ENCODE measurements at places on chromosomes 12 and 14.

- peak; percentile 72 for DNase-seq
These were observed 1349.1 kb downstream of the TMEM121 start for GRCh38 chr14:106875503-106875902.

DNA sequence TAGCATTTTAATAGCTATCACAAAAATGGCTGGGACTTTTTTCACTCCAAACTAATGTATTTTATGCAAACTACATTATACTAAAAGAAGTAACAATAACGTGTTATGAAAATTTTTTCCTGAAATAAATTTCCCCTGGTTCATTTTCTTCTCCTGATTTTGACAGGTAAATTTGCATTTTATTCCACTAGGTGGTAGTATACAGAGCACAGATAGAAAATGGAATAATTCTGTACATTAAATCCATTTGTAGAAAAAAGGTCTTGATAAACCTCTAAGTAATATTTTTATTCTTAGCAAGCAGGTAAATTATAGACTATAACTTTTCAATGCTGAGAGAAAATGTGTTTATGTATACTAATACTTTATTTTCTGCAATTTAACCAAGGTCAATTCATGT lies 96.5 kb downstream of the BCAT1 start:
- no peak for DNase-seq

- DNase-seq, result no peak
These were observed 9.6 kb downstream of the XRCC3 start for GRCh38 chr14:103705504-103706284.

- DNase-seq, result no peak
These were observed 3.4 kb upstream of the FBRSL1 start for GRCh38 chr12:132486576-132486975.

DNA sequence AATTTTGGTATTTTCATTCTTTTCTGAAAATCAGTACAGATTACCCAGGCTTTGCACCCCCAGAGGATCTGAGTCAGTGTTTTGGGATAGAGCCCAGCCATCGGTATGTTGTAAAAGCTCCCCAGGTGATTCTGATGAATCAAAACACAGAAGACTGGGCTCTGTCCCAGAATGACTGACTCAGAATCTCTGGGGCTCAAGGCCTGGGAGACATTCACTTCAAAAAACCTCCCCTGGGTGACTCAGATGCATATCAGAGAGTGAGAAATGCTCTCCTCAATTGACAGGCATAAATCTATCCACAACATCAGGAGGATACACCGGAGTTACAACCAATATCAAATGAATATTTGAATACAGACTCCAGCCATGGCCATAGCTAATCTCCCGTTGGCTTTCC lies 32.6 kb downstream of the SLC35F4 start:
- no peak for DNase-seq

DNA sequence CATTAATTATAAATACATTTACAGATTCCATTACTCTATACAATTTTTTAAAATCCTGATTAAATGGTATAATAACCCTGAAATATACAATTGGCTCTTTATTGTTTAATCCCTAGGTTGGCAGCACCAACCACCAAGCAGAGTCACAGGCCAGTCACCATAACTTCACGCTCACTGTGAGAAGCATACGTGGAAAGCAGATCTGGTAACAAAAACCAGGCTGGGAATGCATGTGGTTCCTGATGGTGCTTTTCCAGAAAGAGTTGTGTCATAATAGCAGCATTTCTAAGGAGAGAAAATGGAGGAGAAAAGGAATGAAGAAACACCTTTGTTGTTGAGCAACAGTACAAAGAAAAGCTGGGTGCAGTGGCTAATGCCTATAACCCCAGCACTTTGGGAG lies 66.1 kb downstream of the SIX6 start:
- DNase-seq, result no peak

GRCh38 chr14:34711796-34712712 lies 2.3 kb downstream of the CFL2 start:
- no peak for DNase-seq

- DNase-seq, result no peak
These were observed 156.0 kb downstream of the SAMD4A start for GRCh38 chr14:54722791-54723432.

GRCh38 chr14:25250516-25250915 lies 200.6 kb upstream of the STXBP6 start:
- DNase-seq, result no peak

GRCh38 chr12:119570771-119571170 lies 22.8 kb upstream of the TMEM233 start:
- DNase-seq, result no peak

GRCh38 chr12:105120551-105120950 lies 13.0 kb downstream of the WASHC4 start:
- DNase-seq, result no peak

GRCh38 chr12:75815756-75816155 lies 215.8 kb downstream of the PHLDA1 start:
- DNase-seq, result no peak

- DNase-seq, result no peak
These were observed 618.5 kb downstream of the NRXN3 start for GRCh38 chr14:78788467-78789360.

DNA sequence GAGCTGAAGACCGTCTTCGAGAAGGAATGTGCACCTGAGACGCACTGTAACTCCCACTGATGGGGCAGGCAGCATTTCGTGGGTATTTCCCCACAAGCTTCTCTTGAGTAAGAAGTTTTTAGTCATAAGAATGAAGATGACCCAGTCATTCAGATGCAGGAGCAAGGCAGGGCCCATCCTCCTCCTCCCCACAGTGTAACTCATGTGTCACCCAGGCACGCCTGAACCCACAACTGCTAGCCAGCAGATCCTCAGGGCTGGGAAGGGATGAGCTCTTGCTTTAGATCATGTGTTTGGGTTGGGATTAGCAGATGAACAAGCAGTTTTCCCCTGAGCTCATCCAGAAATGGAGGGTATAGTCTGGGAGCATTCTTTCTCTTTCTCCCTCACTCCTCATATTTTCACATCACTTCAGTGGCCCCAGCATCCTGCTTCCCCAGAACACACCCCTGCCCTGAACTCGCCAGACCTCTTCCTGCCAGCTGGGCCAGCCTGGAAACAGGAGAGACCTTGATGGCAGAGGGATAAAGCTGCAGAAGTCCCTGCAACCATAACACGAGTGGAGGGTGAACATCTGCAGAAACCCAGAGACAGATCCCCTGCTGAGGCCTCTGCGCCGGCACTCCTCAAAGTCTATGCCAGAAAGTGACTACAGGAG lies 73.3 kb downstream of the B4GALNT3 start:
- no peak for DNase-seq

- DNase-seq, result no peak
These were observed 23.0 kb downstream of the ZNF410 start for GRCh38 chr14:73909681-73910080.

GRCh38 chr12:118297284-118297683 lies 75.4 kb downstream of the TAOK3 start:
- DNase-seq, result no peak

DNA sequence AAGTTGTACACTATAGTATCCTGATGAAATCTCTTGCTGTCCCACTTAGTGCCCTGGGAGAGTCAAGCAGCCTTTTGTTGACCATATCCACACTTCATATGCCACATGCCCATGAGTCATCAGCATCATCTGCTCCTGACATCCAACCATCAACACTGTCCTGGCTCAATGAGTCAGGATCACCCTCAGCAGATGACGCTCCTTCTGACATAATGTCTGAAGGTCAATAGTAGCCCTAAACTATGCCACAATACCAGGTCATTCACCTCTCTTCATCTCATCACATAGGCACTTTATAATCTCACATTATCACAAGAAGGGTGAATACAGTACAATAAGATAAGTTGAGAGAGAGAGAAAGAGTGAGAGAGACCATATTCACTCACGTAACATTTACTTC lies 369.0 kb upstream of the FAR2 start:
- DNase-seq, result no peak

- DNase-seq, result no peak
These were observed 205.0 kb upstream of the CCDC196 start for GRCh38 chr14:66281036-66281776.

GRCh38 chr12:64680235-64680634 lies 69.9 kb downstream of the RASSF3 start:
- DNase-seq, result no peak

DNA sequence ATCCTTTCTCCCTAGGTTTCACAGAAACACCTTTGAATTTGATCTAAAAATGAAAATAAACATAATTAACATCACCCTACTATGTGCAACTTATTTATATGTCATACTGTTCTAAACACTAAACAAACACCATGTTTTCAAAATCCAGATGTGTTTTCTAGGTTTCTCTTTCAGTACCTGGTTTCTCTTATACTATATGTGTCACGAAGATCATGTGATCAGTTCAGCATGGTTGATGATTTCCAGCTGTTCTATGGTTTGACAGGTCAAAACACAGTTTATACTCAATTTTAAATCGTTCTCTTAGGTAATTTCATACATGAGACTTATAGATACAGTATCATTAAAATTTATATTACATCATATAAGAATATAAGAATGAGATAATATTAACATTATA lies 373.1 kb downstream of the SOX5 start:
- no peak for DNase-seq

DNA sequence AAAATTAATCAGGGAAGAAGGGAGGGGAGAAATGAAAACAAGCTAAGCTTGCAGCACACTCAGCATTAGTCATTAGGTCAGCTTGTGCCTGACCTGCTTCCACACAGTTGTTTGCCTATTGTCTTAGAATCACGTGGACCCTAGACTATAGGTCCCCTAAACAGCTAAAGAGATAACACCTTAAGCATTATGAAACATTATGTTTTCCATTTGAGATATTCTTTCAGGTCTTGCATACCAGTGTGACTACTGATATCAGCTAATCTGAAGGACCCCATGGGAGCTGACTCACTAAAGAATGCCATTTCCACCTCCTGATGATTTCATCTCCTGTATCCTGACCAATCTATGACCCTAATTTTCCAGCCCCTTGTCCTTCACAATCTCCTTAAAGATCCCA lies 154.1 kb upstream of the FUT8 start:
- no peak for DNase-seq

- no peak for DNase-seq
These were observed 6.1 kb downstream of the SDR39U1 start for GRCh38 chr14:24436355-24437019.

DNA sequence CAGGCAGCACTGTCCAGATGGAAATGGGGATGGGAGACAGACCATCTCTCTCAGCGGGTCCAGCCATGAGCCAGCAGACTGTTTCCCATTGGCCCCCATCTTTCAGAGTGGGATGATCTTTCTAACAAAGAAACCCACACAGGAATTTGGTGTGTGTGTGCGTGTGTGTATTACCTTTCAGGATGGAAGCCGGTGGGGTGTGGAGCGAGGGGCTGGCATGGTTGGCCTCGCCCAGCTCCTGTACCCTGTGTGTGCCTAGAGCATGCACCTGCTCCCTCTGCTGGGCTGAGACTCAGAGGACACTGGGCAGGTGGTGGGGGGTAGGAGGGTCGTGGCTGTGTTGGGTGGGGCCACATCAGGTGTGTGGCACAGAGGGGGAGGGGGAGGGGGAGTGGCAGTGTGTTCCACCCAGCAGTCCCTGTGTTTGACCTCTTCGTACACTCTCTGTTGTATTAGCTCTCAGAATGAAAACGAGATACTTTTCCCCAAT lies 33.0 kb upstream of the TSPAN9 start:
- DNase-seq, result no peak

DNA sequence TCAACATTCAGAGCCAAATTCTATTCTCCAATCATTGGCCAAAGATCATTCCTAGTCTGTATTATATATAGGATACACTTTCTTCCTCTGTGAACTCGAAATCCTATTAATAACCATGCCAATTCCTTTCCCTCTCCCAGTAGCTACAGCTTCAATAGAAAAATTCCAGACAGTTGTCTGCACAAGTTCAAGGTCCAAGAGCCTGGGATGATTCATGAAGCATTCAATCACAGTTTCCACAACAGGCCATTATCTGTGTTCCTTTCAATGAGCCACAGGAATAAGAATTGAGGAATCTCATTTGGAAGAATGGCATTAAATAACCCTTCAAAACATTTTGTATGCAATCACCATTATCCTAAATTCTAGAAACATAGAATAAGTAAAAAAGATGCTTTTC lies 437.4 kb downstream of the RMST start:
- no peak for DNase-seq

GRCh38 chr12:42759622-42760273 lies 170.2 kb upstream of the PRICKLE1 start:
- no peak for DNase-seq

- peak; percentile 89 for DNase-seq
These were observed 52.3 kb downstream of the SLC25A47 start for GRCh38 chr14:100375266-100375962.

DNA sequence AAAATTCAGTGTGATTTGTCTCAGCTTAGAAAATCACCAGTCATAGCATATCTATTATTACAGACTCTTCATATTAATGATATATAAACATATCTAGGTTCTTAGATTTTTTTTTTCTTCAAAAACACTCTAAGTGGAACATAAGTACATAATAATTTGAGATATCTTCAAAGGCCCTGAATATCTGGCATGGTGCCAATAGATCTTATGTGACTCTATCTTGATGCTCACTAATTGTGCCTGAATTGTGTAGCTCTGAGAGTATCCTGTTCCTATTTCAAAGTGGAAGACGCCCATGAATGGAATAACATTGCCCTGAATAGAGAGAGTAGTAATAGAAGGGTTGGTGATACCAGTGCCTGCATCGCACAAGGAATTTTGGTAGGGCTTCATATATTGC lies 1312.7 kb upstream of the USP15 start:
- DNase-seq, result no peak

GRCh38 chr12:63978519-63978918 lies 134.0 kb downstream of the SRGAP1 start:
- no peak for DNase-seq

DNA sequence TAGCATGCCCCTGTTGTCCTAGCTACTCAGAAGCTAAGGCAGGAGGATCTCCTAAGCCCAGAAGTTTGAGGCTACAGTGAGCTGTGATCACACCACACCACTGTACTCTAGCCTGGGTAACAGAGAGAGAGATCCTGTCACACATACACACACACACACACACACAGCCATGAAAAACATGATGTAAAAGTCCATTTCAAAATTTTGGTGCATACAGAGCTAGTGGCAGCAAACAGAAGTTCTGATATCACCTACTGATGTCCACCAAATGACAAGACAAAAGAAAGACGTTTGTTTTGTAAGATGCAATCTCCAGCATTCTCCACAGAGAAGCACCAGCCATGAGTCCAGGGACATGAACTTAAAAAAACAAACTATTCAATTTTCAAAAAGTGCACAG lies 15.9 kb downstream of the AREL1 start:
- no peak for DNase-seq

- no peak for DNase-seq
These were observed 12.9 kb upstream of the TUBA1A start for GRCh38 chr12:49201595-49202295.

GRCh38 chr14:73386342-73386741 lies 72.0 kb downstream of the NUMB start:
- no peak for DNase-seq

GRCh38 chr12:3173912-3174311 lies 96.7 kb downstream of the TSPAN9 start:
- no peak for DNase-seq

GRCh38 chr12:116484807-116485206 lies 74.4 kb upstream of the MAP1LC3B2 start:
- no peak for DNase-seq

Data from activated CD8-positive, alpha-beta memory T cell treated with anti-CD3 and anti-CD28 coated beads, Interleukin-2, amount 50 U/mL, for 48 hours (primary cell).